Fibroblast of skin of abdomen (primary cell): ENCODE measurements at places on chromosomes 7 and 10.

GRCh38 chr7:54664235-54665228, 94.5 kb downstream of the SEC61G start:
- no peak for DNase-seq

DNA sequence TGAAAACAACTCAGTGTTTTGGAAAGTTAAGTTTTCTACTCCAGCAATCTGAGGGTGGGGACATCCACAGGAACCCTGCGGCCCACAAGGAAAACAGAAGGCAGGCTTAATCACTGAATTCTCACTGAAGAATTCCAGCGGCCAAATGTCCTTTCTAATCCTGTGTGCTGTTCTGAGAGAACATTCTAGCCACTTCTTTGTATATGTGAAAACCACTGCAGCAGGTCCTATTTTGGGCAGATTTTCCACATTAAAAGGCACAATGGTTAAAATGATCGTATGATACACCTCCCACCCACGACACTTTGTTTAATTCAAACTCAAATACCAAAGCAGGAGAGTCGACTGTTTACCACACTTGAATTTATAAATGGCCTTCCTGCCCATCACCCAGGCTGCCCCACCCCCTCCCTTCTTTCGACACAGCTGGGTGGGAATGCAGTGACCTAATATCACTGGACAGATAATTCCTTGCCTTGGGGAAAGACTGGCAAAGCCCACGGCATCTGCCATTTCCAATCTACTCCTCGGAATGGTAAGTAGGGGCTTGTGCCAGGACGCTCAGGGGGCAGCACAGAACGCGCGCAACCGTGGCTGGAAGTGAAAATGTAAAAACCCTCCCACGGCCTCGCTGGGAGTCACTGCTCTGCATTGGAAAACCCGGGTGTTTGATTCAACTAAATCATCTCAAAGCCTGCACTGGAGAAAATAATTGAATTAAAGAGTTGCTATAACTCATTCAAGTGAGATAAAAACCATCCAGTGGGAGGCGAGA, 67.0 kb downstream of the CTBP2 start:
- DNase-seq: peak; percentile 55

DNA sequence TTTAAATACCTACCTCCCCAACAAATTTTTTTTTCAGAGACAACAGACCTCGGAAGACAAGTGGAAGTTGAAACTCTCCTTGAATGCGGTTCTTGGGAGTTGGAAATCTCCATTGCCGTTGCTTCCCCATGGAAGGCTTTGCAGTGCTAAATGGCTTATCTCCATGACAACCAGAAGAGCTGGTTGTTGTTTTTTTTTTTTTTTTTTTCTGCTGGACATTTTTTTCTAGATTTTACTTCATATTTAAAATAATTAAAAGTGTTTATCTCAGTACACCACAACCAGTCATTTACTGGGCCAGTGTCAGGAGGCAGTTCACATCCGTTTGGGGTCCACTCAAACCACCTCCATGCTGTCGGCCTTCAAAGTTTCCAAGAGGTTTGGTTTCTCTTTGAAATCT, 348.5 kb upstream of the PRKCQ start:
- no peak for DNase-seq

GRCh38 chr7:26365901-26366275, 74.2 kb downstream of the SNX10 start:
- no peak for DNase-seq

- DNase-seq: peak; percentile 24
Measured at GRCh38 chr7:15463801-15464666, 97.8 kb downstream of the AGMO start.

DNA sequence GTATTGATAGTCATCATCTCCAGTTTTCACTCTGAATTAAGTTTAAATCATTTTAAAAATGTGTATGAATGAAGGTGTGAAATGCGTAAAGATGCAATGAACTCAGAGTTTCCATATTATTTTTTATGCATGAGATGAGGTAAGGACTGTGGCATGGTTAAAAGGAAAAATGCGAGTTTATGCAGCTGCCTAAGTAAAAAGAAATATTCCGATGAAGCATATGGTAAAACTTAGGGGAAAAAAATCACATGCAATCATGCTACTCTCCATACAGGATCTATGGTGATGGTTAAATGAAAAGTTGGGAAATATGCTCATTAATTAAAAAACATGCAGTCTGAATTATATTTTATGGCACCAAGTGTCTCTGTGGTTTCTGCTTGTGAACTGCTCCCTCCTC, 77.5 kb upstream of the SP8 start:
- DNase-seq: no peak

DNA sequence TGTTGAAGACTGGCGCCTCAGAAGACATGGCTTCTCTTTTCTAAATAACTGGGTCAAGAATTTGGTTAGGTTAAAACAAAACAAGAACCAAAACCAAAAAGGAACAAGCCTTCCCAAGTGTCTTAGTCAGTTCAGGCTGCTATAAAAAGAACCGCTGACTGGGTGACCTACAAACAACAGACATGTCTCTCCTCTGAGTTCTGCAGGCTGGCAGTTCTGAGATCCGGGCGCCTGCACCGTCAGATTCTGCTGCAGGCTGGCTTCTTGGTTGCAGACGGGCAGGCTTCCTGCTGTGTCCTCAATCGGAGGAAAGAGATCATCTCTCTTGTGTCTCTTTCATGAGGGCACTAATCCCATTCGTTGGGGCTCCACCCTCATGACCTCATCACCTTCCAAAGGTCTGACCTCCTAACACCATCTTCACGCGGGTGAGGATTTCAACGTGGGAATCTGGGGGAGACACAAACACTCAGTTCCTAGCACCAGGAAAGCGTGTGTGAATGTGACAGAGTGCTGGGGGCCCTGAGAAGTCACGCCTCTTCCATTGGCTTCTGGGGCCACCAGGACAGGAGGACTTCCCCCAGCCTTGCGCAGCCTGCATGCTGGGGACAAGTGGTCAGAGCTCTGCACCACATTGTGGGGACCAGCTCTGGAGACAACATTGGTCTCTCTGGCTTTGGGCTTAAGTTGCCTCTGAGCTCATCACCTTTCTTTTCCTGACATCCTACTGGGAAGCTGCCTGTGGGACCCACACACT, 63.1 kb downstream of the ASB13 start:
- DNase-seq: no peak

- DNase-seq: peak; percentile 36
Measured at GRCh38 chr10:126570621-126571602, 99.6 kb downstream of the C10orf90 start.

- no peak for DNase-seq
Measured at GRCh38 chr7:92466682-92467081, 11.1 kb downstream of the ERVW-1 start.
